ENCODE measurements at places on chromosomes 4 and X.

DNA sequence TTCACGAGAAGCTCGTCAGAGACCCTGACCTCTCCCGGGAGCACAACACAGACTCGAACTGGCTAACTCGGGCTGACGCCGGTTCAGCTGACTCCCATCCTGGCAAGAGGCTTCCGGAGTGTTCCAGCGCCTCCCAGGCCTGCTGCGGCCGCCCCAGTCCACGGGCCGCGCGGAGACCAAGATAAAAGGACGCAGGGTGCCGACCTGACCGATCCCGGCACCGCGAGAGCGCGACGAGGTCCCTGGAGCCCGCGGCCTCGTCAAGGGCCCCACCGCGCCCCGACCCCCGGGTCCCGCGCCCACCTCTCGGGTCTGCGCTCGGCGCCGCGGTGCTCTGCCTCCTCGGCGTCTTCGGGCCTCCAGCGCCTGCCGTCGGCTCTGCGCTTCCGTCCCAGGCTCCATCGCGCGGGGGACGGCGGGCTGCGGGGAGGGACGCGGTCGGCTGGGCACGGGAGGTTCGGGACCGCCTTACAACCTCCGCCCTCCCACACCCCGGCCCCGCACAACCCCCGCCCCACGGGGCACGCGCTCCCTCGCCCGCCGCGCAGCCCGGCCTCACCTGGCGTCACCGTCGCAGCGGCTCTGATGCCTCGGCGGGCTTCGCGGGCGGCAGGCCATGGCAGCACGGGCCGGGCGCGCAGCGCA lies 426 bp downstream of the SLBP start:
- DNase-seq: no peak

DNA sequence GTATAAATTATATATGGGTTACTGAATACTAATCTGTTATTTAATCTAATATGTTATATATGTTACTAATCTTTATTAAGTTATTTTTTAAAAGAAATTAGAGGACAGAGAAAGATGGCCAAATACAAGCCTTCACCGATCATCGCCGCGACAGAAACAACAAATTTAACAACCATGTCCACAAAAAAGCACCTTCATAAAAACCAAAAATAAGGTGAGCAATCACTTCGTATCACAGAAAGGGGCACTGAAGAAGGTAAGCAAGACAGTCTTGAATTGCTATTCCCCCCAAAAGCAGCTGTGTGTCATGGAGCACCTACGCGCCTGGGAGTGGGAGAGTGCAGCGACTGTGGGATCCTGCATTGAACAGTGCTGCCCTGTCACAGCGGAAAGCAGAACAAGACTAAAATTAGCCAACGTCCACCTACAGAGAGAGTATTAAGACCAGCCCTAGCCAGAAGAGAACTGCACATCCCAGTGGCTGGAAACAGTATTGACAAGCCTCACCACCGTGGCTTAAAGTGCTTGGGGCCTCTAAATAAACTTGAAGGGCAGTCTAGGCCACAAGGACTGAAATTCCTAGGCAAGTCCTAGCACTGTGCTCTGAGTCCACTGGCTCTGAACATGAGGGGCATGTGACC lies 38.5 kb downstream of the LRBA start:
- DNase-seq: no peak

DNA sequence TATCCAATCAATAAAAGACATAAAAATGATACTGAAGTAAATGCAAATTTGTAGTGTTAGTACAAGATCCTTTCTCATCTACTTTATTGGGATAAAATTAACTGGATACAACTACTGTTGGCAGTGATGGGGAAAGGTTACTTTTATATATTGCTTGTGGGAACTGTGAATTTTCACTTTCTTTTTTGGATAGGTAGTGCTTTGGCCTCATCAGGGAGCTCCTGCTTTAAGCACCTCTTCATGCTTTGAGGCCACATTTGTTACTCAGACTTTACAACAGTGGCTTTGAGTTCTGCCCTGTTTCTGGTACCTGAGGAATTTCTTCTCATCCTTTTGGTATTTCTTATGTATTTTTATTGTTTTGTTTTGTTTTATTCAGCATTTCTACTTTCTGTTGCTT lies 316.8 kb upstream of the ZCCHC13 start:
- DNase-seq: no peak

DNA sequence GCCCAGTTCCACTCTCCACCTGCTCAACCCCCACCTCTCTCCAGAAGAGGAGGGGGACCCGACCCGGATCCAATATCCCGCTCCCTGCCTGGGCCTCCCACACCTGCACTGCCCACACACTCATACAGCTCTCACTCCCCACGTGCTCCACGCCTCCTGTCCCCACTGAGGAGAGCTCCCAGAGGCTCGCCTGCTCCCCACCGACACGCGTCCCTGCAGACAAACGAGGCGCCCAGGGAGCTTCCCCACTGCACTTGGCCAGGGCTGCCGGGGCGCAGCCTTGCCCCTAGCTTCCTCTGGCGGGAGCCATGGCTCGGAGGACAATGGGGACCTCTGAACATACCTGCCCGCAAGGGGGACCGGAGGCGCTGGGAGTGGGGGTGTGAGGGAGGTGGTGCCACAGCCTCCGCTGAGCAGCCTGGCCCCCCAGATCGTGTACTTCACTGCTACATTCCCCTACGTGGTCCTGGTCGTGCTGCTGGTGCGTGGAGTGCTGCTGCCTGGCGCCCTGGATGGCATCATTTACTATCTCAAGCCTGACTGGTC lies 5.0 kb downstream of the SLC6A8 start:
- DNase-seq: no peak

Measured in progenitor cell of endocrine pancreas (in vitro differentiated cells).